ENCODE measurements at places on chromosomes 13 and 19.
A peak's percentile ranks its signal among the peaks of the same experiment; 100 is the strongest.

GRCh38 chr13:44385847-44386246 is 12.2 kb downstream of the SERP2 start:
- H3K27me3 ChIP-seq = peaks cover 5% of the 10 kb centered on the region
- no peak for DNase-seq
- H3K27ac ChIP-seq = no peak overlapping the region
- no peaks in the 10 kb centered on the region for H3K36me3 ChIP-seq
- H3K4me1 ChIP-seq = no peaks in the 10 kb centered on the region

DNA sequence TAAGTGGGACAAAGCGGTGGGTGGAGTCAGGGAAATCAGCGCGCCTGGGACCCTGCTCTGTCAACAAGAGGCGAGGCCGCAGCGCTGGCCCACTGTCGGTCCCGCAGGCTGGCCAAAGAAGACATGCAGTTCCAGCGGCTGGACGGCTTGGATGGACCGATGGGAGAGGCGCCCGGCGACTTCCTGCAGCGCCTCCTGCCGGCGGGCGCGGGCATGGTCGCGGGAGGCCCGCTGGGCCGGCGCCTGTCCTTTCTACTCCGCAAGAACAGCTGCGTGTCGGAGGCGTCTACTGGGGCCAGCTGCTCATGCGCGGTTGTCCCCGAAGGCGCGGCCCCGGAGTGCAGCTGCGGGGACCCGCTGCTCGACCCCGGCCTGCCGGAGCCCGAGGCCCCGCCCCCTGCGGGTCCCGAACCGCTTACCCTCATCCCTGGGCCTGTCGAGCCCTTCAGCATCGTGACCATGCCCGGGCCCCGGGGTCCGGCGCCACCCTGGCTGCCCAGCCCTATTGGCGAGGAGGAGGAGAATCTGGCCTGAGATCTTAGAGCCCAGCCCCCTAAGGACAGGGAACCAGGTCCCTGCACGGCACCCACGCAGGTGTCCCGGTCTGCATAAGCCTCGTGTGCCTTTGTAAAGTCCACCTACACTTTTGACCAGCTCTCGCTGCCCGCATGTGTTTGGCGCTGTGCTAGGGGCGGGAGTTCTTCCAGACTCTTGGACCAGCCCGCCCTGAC is 6.1 kb downstream of the BEST2 start:
- H3K27ac ChIP-seq = no peak overlapping the region
- peaks cover 18% of the 10 kb centered on the region for H3K27me3 ChIP-seq
- peak overlapping the region; percentile 32 for H3K4me3 ChIP-seq
- H3K36me3 ChIP-seq = no peaks in the 10 kb centered on the region
- DNase-seq = peak; percentile 75

DNA sequence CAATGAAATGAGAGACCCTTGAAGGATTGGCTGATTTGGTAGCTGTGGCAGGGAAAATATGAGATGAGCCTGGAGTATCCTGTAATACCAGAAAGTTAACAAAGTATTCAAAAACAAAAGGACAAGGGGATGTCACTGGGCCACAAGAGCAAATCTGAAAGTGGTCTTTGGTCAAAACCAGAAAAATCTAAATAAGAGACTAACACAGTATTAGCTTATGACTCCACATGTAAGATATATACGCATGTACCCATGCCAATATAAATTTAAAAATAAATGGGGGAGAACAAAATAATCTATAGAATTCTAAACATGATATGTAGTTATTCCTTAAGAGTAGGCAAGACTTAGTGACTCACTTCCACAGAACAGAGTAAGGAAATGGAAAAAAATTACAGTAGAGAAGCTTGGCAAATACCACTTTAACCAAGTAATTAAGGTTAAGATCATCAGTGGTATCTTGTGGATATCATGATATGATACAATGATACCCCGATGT is 16.9 kb downstream of the KLF12 start:
- peaks cover 27% of the 10 kb centered on the region for H3K36me3 ChIP-seq
- no peak overlapping the region for H3K4me3 ChIP-seq
- DNase-seq = no peak
- no peaks in the 10 kb centered on the region for H3K27me3 ChIP-seq
- peaks cover 30% of the 10 kb centered on the region for H3K4me1 ChIP-seq

DNA sequence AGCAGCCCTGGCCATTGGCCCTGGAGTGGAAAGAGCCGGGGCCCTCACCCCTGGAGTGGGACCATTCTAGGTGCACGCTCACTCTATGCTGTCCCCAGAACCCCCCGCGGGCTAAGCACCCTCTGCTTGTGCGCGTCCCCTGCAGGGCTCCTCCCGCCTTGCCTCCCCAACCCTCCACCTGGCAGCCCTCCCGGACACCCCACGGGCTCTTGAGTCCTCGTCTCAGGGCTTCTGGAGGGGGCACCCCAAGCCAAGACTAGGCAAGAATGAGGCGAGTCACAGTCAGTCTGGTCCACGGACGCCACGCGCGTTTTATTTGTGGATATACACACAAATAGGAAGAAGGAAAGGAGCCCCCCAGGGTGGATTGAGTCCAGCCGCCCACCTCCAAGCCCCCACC is 7.0 kb upstream of the TMEM161A start:
- H3K27ac ChIP-seq = no peak overlapping the region
- peaks cover 8% of the 10 kb centered on the region for H3K36me3 ChIP-seq
- H3K4me3 ChIP-seq = no peak overlapping the region
- no peak for DNase-seq
- H3K27me3 ChIP-seq = no peaks in the 10 kb centered on the region

DNA sequence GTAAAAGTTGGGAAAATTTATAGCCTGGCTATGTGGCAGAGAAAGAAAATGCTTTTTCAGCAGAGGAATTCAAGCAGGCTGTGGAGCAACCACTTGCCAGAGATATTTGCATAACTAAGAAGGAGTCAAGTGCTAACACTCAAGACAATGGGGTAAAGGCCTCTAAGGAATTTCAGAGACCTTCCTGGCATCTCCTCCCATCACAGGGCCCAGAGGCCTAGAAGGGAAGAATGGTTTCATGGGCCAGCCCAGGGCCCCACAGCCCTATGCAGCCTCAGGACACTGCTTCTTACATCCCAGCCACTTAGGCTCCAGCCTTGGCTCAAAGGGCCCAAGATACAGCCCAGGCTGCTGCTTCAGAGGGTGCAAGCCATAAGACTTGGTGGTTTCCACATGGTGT is 14.3 kb downstream of the SLC15A1 start:
- no peaks in the 10 kb centered on the region for H3K36me3 ChIP-seq
- peaks cover 3% of the 10 kb centered on the region for H3K27me3 ChIP-seq

DNA sequence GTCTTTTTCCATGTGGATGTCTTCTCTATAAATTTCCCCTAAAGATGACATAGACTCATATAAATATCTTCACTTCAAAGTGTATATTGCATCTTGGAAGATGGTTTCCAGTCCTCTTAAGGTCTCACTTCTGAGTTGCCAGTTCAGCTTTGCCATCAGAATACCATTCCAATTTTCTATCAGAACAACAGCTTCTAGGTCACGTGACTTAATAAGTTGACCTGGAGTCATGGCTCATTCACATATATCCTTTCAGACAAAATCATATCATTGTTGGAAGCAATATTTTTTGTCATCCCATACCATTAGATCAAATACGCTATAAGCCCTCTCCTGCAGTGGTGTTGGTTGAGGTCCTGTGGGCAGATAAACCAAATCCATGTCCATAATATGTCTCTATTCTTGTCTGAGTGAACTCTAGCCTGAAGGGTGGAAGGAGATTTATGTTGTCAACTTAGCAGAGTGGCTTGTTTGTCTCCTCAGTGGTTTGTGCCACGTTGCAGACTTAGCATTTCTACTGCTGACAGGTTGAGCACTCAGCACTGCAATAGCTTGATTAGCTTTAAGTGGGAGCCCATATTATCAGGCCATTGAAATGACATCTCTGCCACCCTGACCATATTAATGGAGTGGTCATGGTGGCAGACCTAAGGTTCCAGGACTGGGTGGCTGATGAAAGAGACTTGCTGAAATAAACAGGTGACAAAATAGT is 123.6 kb upstream of the PCDH17 start:
- no peak overlapping the region for H3K27ac ChIP-seq
- no peak overlapping the region for H3K4me3 ChIP-seq
- no peaks in the 10 kb centered on the region for H3K4me1 ChIP-seq
- H3K36me3 ChIP-seq = no peaks in the 10 kb centered on the region
- H3K27me3 ChIP-seq = no peaks in the 10 kb centered on the region

Data from memory B cell (primary cell).